IPS DF 19.7 (cell line): ENCODE measurements at places on chromosomes 4 and X.

GRCh38 chr4:1362521-1362920 is 15.5 kb downstream of the UVSSA start:
- no peak for DNase-seq

DNA sequence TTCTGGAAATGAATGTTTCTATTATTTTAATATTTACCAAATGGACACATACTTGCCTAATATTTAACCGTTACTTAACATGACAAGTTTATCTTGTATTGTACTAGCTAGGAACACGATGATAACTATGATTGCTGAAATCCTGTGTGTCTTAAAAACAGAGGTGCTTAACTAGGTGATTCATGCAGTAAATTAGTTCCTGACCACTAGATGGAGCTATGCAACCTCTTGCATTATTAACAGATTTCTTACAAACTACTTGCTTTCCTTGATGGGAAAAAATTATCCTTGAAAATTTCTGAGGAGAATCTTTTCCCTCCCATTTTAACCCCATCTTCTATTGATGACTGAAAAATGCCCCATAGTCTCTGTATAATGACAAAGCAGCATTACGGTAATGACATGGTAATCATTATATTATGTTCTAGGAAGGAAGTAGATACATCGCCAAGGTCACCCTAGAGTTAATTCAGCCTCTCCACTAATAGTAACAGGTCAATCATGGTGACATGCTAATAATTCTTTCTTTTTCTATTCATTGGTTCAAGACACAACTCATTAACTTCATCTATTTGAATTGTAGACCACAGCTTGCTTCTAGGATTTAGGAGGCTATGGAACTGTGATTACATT is 844.2 kb downstream of the RAPGEF2 start:
- peak; percentile 45 for DNase-seq

DNA sequence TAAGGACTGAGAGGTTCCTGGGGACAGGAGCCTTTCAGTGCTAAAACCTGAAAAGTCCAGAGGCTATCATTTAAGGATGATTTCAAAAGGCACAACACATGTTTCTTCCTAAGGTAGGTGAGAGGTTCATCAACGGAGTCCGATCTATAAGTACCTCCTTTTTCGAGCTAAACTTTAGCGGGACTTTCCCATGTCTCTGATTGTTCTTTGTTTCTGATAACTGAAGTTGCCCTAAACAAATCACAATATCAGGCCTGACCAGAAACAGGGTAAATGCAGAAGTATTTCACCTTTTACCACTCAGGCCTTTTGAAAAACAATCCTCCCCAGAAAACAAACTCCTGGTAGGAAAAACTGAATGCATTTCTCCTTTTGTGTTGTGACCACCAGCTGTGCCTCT is 17.6 kb downstream of the PIR start:
- DNase-seq, result no peak

DNA sequence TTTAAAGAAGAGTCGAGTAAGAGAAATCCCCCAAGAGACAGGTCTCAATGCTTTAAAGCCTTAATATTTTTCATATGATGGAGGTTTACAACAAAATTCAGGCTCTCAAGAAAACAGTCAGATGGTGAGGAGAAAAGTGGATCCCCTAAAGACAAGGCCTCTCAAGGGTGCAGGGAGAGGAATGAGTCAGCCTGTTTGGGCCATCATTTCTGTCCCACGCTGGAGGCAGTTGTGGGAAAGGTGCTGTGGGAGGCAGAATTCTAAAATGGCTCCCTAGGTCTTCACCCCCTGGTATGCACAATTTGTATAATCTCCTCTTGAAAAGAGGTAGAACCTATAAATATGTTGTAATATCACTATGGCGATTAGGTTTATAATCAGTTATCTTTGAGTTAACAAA is 4.6 kb upstream of the TIFA start:
- no peak for DNase-seq

DNA sequence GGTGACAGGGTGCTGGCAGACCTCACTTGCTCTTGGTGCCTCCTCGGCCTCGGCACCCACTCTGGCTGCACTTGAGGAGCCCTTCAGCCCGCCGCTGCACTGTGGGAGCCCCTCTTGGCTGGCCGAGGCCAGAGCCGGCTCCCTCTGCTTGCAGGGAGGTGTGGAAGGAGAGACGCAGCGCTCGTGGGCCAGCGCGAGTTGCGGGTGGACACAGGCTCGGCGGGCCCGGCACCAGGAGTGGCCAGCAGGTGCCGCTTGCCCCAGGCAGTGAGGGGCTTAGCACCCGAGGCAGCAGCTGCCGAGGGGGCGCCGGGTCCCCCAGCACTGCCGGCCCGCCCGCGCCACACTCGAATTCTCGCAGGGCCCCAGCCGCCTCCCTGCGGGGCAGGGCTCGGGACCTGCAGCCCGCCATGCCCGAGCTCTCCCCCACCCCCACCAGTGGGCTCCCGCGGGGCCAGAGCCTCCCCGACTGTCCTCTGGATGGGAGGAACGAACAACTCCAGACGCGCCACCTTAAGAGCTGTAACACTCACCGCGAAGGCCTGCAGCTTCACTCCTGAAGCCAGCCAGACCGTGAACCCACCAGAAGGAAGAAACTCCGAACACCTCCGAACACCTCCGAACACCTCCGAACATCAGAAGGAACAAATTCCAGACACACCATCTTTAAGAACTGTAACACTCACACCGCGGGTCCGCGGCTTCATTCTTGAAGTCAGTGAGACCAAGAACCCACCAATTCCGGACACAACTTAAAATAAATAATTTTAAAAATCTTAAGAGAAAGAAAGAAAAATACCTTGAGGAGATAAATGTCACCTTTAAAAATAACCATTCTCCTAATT is 311.1 kb upstream of the SLC7A11 start:
- DNase-seq, result no peak

DNA sequence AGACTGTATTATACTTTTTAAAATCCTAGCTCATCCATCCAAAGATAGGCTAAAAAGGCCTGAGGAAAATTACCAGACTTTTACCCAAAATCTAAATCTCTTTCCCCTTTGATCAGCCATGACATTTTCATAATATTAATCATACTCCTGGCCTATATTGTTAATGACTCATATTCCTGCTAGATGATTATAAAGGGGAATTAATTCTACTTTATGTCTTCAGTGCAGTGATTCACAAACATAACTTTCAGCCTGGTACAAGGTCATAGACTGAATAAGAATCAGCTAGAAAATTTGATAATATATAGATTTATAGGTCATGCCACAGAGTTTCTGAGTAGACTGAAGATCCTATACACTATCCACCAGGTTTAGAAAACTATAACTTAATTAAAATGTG is 1905.4 kb downstream of the C4orf33 start:
- no peak for DNase-seq

DNA sequence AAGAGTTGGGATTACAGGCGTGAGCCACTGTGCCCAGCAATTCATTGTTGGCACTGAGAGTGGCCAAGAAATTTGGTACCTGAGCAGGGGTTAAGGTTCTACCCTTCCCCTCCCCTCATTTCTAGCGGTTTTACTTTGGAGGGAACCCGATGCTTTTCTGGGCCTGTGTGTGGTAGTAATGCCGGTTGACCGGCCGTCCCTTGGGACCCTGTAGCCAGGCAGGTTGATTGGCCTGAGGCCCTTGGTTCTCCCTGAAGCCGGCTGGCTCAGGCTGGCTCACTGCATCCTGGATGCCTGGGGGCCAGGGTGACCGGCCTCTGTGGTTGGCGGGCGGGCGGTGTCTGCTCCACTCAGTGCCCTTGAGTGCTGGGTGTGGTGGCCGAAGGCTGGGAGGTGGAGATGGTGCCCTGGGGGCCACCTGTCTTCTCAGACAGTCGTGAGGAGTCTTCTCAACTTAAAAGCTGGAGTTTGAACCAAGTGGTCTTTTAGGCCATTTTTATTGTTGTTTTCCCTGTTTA is 45.6 kb downstream of the RGS12 start:
- DNase-seq, result no peak

- DNase-seq, result no peak
These were observed 68.4 kb downstream of the AR start for GRCh38 chrX:67612231-67612630.
